ENCODE measurements at places on chromosomes 2 and 18.

- DNase-seq, result no peak
These were observed 1.1 kb upstream of the RNU4ATAC start for GRCh38 chr2:121529439-121530211.

DNA sequence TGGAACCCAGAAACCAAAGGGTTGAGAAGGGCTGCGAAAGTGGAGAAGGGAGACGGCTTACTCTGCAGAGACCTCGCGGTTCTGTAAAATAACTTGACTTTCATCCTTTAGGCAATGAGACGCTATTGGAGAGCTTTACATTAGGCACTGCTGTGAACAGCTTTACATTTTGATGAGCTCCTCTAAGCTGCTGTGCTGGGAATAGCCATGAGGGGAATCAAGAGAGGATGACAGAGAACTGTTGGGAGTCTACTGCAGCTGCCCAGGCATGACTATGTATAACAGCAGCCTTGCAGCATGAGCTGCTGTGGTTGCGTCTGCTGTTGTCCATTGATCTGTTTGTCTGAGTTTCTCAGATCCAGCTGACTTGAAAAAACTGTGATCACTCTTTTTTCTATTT lies 310.8 kb upstream of the MAP2 start:
- DNase-seq, result no peak

- no peak for DNase-seq
These were observed 275.9 kb upstream of the HS6ST1 start for GRCh38 chr2:128594651-128594910.

GRCh38 chr2:33680644-33681363 lies 81.7 kb upstream of the FAM98A start:
- no peak for DNase-seq

DNA sequence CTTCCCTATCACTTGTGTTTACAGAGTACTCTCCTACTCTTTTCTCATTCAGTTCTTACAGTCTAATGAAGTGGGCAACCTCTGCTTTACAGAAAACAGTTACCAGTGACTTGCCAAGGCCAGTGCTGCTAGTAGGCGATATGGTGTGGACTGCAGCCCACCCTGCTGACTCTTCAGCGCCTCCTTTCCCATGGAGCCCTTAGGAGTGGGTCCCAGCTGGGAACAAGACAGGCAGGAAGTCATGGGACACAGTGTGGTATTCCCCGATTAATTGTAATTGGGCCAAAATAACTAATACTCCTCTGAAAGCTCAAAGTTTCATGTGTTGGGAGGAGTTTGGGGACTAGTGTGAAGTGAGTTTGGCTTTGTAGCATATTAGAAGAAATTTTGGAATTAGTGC lies 120.1 kb upstream of the EML6 start:
- no peak for DNase-seq

GRCh38 chr2:75892490-75892889 lies 181.8 kb upstream of the GCFC2 start:
- DNase-seq, result no peak

DNA sequence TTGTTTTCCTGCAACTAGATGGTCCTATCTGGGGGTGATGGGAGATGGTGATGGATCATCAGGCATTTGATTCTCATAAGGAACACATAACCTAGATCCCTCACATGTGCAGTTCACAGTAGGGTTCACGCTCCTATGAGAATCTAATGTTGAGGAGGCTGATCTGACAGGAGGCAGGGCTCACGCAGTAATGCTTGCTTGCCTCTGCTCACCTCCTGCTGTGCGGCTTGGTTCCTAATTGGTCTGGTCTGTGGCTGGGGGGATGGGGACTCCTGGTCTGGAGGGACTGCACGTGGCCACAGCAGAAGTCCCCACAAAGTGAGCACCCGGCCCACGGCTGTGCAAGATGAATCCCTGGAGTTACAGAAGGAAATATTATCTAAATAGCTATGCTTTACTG lies 11.3 kb downstream of the MC5R start:
- no peak for DNase-seq

- peak; percentile 3 for DNase-seq
These were observed 34.1 kb upstream of the NXPH2 start for GRCh38 chr2:138814123-138814898.

GRCh38 chr2:54097124-54097523 lies 18.3 kb upstream of the ACYP2 start:
- DNase-seq, result no peak

GRCh38 chr2:149661844-149662243 lies 74.3 kb upstream of the MMADHC start:
- no peak for DNase-seq

Measured in NCI-H1436 treated with DMSO at 0.1 percent for 48 hours (cell line).